K562 (cell line): ENCODE measurements at places on chromosomes 3 and 15.

DNA sequence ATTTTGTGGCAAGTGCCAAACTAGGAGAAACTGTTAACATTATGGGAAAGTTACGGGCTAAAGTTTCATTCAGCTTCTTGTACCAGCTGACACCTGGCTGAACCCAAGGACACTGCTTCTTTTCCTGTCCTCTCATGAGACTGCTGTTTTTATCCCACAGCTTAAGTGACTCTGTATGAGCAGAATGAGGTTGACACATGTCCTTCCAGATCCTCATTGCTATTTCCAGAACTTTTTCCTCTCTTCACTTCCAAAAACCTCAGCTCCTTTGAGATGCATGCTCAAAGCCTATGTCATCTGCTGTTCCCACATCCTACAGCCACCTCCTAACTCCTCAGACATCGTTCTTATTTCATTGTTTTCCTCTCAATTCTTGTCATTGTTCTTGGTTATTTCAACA, 183.6 kb downstream of the DCLK3 start:
- DNase-seq = no peak

- DNase-seq = no peak
These were observed 166.8 kb downstream of the LPP start for GRCh38 chr3:188320757-188321156.

DNA sequence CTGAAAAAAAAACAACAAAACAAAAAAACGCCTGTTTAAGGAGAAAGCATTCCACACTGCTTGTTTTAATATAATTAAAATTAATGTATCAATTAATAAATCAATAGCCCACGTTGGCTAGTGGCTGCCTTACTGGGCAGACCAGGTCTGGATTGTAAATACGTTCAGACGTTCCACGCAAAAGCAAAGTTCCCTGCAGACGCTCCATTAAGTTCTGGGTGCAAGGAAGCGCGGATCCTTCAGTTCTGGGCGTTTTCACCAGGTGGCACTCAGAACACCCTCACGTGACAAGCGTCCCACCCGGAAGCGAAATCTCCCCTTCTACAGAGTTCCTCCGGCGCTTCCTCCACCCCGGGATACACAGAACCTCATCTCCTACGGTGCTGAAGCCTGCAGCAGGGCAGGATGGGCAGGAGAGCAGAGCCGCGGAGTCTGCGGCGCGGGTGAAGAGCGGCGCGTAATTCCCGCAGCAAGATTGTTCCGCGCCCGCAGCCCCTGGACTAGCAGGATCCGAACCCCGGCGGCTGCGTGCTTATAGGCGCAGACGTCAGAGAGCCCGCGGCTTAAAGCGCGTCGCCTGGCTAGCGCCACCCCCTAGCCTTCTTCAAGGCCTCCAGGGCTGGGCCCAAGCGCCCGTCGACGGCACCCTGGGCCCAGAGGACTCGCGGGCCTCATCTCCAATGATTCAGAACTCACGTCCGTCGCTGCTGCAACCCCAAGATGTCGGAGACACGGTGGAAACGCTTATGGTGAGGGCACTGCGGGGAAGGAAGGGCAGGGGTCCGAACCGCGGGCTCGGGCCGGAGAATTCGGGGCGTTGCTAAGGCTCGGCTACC, at the start of gene SLC25A38:
SLC25A38 (plus strand) TSS at position 326 of the 836 bp plus-strand sequence; CDS start at position 681, 355 bp downstream.
- peak; percentile 84 for DNase-seq

DNA sequence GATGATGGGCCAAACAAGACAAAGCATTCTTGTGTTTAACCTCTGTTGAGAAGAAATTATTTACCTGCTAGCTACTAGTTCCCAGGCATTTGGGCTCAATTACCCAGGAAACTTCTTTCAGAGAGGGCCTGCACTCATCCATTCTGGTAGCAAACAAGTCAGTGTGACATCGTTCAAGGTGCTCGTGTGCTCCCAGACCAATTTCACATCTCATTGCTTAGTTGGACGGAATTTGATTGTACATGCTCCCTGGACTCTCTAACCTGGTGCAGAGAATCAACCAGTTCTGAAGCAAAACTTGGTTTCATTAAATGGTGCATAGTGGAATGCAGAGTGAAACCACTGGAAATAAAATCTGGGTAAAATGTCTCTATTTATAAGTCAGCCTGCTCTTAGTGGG, 392.7 kb downstream of the LSAMP start:
- DNase-seq = no peak

DNA sequence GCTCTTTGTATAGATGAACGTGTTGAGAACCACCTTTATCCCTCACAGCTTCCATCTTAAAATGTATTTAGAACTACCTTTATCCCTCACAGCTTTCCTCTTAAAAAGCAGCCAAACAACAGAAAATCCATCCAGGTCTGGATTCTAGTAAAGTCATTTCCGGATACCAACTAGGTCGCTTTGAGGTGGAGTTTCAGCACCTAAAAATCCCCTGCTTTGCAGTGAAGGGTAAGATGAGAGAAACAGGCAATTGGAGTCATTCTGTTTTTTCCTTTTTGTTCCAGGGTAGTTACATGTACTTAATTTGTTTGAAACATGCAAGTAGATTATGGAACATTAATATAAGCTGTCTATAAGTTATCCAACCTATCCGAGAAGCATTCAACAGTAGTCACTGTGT, 192.0 kb downstream of the UBE2E2 start:
- DNase-seq = no peak

DNA sequence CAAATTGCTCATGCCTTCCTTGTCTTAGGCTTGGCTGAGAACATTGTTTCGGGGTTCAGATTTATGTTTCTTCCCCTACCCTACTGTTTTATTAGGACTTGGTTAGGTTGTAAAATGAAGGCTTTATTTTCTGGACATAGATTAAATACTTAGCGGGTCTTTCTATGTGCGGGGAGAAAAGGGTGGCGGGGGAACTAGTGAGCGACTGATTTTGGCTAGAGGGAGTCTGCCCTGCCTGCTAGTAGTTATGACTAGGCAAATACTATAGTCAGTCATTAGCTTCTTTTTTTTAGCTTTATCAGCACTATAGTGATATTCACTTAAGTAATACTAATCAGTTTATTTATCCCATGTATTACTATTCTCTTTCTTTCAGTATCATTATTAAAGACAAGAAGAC, 3.6 kb downstream of the CADM2 start:
- DNase-seq = no peak

GRCh38 chr3:147614210-147614609, 205.0 kb downstream of the ZIC1 start:
- no peak for DNase-seq

GRCh38 chr3:52704611-52705437, 767 bp downstream of the GLT8D1 start:
- DNase-seq = no peak

GRCh38 chr3:178480795-178481194, 55.4 kb upstream of the KCNMB2 start:
- DNase-seq = no peak

DNA sequence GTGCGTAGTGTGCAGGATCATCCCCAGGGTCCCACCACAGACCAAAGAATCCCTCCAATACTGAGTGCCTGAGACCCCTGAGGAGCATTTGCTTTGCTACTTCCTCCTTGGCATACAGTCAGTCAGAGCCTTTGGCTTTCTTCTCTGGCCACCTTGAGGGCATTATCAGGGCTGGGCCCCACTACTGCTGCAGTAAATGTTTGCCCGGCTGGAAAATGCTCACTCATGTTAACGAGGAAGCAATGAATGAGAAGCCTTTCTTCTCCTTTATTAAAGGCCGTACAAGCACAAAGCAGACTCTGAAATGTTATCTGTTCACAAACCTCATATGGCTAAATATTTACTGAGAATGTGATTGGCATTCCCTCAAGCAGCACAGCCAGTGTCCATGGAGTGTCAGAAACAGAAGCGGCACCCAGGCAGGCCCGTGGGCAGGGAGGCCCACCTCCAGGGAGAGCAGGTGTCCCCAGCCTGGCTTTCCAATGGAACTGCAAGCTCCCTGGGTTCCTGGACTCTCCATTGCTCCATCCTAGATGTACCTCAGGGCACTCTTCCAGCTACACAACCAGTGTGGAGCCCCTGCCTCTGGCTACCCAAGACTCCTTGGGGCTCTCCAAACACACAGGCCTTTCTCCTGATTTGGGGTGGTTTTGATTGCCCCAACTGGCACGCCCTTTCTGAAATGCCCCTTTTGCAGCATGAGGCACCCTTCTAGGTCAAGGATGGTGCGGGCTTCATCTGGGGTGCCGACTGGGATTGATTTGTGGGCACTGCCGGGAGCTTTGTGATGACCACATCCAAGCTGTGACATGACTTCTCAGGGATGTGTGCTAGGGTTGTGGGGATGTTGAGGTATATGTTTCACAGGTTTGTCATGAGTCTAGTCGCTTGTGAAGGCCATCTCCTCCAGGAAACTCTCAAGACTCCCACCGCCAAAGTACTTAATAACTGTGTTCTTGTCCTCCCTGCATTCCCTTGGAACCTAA, 195.6 kb downstream of the FAM43A start:
- no peak for DNase-seq

GRCh38 chr3:50657816-50658215, 16.9 kb upstream of the DOCK3 start:
- no peak for DNase-seq

GRCh38 chr3:50671331-50671730, 3.4 kb upstream of the DOCK3 start:
- DNase-seq = no peak

DNA sequence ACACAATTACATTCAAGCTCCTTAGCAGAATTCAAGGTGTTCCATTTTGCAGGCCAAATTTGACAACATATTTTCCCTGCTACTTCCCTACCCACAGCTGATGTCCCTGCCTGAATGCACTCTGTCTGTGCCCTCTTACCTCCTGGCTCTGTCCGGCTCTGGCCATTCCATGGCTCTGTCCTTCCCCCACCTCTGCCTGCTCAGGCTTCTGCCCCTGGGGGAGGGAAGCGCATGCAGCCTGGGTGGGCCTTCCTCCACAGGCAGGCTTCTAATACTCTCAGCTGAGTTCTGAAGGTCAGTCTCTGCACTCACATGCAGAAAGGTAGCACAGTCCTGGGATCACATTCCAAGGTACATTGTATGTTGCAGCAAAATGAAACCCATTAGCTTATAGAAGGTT, 113.6 kb upstream of the CACNA2D3 start:
- no peak for DNase-seq

DNA sequence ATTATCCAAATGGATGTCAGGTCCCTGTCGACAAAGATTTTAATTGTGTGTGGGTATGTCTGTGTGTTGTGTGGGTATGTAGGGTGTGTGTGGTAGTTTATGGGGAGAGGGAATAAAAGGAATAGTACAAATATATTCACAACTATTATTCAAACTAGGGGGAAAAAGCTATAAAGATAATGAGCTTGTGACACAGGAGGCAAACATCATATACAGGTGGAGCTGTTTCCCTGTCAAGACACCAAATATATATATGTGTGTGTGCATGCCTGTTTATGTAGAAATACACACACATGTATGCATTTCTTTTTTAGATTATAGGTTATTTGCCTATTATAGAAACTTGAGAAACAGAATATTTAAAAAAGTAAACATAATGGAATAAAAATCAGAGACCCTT, 108.7 kb downstream of the CD47 start:
- DNase-seq = no peak

DNA sequence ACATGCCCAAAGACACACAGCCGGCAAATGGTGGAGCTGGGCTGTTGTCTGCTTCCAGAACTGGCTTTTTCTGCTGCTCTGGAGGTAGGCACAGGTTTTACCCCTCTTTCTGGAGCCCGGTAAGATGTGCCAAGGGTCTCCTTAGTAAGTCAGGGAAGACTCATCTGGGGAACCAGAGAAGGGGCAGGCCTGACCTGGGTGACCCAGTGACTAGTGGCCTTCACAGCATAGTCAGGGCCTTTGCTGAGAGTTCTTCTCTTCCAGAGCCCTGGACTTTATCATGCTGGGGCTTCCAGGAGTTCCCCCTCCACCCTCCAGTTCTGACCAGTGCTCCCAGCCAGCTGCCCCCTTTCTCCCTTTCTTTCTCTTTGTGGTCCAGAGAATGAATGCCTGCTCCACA, 3.2 kb downstream of the CD276 start:
- DNase-seq = no peak

GRCh38 chr3:116886202-116886893, 176.8 kb downstream of the TUSC7 start:
- DNase-seq = no peak

DNA sequence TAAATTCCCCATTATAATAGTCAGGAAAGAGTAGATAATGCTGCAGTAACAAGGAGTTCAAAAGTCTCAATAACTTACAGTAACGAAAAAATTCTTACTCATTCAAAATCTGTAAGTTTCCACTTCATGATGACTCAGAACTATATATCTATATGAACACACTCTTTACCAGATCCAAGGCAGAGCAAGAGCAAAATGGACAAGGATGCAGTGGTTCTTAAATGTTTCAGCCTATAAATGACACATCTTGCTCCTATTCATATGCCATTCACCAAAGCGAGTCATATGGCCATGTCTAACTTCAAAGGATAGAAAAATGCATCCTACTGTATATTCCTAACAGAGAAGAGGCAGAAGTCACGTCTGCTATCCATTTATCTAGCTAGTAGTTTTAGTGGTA, 787.7 kb downstream of the NAALADL2 start:
- DNase-seq = no peak

- DNase-seq = no peak
These were observed 3.6 kb downstream of the CTNNB1 start for GRCh38 chr3:41202834-41203345.

- DNase-seq = no peak
These were observed 68.5 kb downstream of the TMCO5A start for GRCh38 chr15:38002883-38003477.

DNA sequence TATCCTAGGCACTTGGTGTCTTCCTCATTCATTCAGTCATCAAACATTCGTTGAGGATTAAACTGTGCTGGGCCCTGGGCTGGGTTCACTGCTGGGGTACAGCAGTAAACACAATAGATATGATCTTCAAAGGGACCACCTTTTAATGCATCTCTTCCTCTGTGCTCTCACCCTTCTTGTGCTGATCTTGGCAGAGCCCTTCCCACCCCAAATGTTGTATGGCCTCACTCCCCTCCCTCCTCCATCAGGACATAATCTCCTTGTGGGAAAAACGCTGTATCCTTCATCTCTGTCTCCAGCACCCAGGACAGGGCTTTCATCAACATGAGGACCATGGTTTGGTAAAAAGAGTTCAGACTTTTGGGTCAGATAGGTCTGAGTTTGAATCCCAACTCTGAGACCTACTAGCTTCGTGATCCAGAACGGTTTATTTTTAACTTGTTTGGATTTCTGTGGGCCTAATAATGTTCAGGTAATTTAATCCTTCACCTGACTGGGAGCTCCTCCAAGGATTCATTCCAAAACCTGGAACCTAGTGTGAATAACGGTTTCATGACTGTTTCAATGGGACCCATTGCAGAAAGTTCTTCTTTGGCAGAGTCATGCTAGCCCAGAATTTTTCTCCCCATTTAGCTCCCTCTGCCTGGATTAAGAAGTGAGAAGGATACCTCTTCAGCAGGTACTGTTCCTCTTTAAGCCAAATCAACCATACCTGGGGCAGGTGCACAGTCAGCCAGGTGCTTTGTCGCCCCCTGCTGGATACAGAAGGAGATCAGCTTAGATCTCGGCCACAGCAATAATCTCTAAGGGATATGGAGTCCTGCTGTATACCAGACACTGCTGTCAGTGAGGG, 5.2 kb upstream of the WNT7A start:
- peak; percentile 78 for DNase-seq

GRCh38 chr15:51649659-51650521, 27.3 kb upstream of the DMXL2 start:
- DNase-seq = peak; percentile 88
